Adrenal gland (tissue), 19 donors: ENCODE measurements at places on chromosomes 7 and 10. TPM values are rescaled to one million over a fixed set of nuclear protein-coding genes. Genes with fewer than 3 reads are reported as not detected.

- DNase-seq = peak; percentile 35
These were observed 1.6 kb downstream of the FAM53B start for GRCh38 chr10:124742413-124743190.

DNA sequence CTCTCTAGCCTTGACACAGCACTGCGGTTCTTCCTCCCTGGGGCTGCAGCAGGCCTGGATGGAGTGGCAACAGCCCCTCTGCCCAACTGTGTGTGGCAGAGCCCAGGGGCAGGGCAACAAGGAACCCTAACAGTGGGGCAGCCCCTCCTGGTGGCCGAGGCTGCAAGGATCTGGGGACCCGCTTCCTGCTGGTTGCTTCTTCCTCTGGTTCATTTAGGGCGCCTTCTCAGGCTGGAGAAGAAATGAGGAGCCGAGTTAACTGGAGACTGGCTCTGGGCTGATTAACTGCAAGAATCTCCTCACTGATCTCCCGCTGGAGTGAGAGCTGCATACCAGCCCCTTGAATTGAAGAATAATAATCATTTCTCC is 80.1 kb upstream of the EMX2 start:
- DNase-seq = no peak

- DNase-seq = no peak
These were observed 48.8 kb upstream of the CHST15 start for GRCh38 chr10:124142006-124142739.

DNA sequence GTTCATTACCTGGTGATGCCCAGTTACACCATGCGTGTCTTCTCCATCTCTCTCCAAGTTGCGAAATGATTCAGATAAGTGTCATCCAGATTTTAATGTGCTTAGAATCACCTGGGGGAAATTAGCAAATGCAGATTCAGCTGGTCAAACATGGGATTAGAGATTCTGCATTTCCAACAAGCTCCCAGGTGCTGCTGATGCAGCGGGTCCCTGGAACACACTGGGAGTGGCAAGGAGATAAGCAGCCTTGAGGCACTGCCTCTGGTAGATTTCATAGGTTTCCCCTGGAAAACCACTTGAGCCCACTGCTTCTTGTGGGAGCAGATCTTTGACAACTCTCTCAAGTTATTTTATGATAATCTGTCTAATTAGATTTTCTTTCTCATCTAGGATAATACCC is 196.0 kb upstream of the C7orf33 start:
- no peak for DNase-seq

DNA sequence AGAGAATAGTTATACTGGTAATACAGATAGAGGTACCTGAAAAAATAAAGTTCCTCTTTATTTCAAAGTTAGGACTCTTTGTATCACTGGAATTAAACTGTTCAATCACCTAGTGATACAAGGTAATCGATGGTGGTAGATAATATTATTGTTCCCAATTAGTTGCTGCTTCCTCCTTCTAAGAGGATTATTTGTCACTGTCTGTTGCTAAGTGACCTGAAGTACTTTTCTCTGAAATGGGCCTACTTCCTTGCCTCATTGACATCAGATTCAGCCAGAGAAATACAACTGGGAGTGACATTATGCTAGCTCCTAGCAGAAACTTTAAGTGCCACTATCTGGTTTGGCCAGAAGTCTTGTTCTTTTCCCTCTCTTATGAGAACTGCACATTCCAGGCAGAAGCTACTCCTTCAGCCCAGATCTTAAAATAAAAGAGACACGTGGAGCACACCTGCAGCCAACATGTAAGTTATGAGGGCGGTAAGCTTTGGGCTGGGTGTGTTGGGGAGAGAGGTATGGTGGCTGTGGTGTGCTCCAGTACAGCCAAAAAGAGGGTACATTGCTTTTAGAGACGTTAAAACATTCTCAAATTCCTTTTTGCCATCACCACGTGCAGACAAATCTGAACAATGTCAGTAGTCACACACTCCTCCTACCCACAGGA is 54.8 kb downstream of the MINDY3 start:
- no peak for DNase-seq

DNA sequence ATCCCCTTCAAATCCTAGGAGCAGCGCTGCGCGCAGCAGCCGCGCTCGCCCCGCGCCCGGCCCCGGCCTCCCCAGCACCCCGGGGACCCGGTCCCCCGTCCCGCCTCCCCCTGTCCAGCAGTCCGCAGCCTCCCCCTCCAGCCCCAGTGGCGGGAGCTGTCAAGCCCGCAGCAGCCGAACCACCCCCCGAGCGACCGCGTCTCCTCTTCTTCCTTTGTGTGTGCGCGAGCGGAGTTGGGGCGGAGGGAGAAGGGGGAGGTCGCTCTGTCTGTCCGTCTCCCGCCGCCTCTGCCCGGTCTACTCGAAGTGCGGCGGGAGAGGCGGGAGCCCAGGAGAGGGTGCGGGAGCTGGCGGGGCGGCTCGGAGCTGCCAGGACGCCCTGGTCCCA is 375 bp upstream of the CHN2 start:
- DNase-seq = no peak

ANKRD30A gene
- total RNA-seq = not detected

ERV3-1 gene
- 134 TPM for total RNA-seq

LOXL4 gene
- 6.6 TPM for total RNA-seq
